ENCODE measurements at places on chromosomes 7 and 10.
A peak's percentile ranks its signal among the peaks of the same experiment; 100 is the strongest.

DNA sequence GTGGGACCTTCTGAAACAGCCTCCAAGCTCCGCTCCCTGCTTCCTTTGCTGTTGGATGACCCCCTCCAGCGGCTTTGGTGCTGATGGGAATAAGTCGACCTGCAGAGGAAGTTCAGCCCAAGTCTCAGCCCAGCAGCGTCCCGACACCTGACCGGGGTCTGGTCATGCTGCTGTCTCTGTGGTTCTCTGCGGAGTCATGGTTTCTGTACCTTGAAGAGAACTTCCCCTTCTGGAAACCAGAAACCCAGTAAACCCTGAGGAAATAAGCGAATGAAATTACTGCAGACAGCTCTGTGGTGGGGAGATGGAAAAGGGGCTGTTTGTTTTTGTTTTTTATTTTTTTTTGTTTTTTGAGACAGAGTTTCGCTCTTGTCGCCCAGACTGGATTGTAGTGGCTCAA lies 18.3 kb upstream of the ZNF12 start:
- no peak for DNase-seq

- DNase-seq = no peak
Observed at GRCh38 chr10:54139819-54140428, 661.1 kb downstream of the PCDH15 start.

DNA sequence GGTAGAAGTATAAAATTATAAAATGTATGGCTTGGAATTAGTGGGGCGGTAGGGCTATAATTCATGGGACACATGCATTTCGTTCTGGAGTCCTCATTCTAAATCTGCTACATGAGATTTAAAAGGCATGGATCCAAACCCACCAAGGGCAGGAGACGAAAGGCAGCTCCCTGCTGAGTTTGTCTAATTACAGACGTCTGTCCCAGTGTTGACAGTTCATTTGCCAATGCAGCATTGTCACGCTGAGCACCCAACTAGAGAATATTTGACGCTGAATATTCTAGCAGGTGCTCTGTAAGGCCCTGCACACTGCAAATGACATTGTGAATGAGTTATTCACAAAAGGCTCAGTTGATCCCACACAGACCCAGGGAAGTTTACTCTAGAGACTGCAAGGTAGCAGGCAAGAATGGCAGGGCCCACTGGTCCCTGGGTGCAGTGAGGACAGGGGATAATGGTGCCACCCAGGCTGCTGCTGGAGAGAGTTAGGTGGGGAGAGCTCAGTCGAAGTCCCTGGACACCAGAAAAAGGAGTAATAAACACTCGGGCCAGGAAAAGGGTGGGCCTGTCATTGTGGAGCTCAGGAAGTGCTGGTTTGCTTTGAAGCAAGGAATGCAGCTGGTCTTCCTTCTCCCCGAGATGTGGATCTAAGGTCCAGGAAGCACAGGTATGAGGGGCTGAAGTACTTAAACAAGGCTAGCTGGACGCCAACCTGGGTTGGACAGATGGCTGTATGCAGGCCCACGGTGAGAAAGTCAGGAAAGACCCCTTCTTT lies 75.0 kb upstream of the JCAD start:
- DNase-seq = no peak

DNA sequence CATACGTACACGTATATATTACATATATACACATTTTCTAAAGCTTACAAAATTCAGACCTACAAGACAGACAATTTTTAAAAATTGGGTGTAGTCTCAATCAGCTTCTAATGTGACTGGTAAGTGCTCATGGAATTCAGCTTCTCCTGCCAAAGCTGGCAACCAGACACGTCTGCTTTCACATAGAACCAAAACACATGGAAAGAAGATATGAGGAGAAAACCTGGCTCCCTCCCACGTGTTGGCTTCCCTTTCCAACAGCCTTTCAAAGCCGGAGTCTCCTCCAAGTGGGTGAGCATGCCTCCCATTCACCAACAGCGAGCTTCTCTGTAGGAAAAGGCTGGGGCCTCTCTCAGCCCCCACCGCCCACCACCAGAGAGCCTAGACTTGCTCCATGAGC lies 33.4 kb downstream of the CDCA7L start:
- no peak for DNase-seq

DNA sequence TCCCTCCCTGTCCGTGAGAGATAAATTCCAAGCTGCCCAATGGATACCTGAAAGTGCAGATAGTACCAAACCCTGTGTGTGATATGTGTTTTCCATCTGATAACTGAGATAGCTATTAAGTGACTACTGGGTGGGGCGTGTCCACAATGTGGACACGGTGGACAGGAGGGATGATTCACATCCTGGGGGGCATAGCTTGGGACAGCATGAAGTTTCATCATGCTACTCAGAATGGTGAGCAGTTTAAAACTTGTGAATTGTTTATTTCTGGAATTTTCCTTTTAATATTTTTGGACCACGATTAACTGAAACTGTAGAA lies 158.6 kb downstream of the CREB5 start:
- no peak for DNase-seq

GRCh38 chr10:90079819-90080218 lies 378.4 kb downstream of the KIF20B start:
- no peak for DNase-seq

GRCh38 chr10:66654861-66655260 lies 271.0 kb upstream of the LRRTM3 start:
- DNase-seq = no peak

- no peak for DNase-seq
Observed at GRCh38 chr10:119413093-119413453, 129.4 kb downstream of the RGS10 start.

- peak; percentile 98 for DNase-seq
Observed at GRCh38 chr10:133520193-133520738, 6.9 kb upstream of the CYP2E1 start.

DNA sequence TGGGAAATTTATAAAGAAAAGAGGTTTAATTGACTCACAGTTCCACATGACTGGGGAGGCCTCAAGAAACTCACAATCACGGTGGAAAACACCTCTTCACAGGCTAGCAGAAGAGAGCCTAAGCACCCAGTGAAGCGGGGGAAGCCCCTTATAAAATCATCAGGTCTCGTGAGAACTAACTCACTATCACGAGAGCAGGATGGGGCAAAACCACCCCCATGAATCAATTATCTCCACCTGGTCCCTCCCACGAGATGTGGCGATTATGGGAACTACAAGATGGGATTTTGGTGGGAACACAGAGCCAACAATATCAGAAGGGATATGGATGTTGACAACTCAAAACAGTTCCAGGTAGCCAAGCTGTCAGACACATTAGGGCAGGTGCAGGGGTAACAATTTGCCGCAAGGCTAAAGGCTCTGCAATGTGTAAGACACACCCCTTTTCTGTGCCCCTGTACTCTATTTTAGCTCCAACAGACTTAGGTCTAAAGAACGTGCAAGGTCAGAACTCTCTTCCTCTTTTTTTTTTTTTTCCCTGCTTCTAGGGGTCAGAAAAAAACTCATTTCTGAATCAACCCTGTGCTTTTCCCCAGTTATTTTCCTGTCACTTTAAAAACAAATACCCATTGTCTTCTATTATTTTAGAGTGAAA lies 30.7 kb upstream of the RBM20 start:
- no peak for DNase-seq
